ENCODE measurements at places on chromosomes 1 and 21.

GRCh38 chr1:62906428-62906886 lies 122.5 kb downstream of the ATG4C start:
- peak; percentile 9 for DNase-seq

DNA sequence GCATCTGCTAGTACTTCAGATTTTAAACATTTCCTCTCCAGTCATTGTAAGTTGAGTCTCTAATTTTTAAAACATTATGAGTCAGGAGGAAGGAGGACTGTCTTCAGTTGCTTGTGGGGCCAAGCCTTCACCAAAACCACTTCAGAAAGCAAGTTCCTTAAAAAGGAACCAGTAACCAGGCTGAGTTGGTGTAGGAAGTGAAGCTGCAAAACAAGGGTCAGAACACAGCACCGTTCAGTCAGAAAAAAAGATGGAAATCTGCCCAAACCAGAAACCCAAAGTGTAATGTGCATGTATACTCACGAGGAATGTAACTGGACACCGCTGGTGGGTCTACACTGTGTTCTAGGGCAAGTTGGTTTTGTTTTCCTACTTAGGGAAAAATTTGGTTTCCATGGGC lies 402.1 kb downstream of the SETD4 start:
- DNase-seq = no peak

GRCh38 chr1:201634261-201634660 lies 95.3 kb downstream of the NAV1 start:
- no peak for DNase-seq

DNA sequence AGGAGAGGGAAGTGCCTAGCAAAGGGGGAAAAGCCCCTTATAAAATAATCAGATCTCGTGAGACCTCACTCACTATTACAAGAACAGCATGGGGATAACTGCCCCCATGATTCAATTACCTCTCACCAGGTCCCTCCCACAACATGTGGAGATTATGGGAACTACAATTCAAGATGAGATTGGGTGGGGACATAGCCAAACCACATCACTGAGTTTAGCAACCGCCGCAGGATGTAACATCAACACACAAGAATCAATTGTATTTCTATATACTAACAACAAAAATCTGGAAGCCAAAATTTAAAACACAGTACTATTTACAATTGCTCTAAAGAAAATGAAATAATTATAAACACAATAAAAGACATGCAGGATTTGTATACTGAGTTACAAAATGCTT lies 21.9 kb downstream of the DIRAS3 start:
- DNase-seq = no peak

DNA sequence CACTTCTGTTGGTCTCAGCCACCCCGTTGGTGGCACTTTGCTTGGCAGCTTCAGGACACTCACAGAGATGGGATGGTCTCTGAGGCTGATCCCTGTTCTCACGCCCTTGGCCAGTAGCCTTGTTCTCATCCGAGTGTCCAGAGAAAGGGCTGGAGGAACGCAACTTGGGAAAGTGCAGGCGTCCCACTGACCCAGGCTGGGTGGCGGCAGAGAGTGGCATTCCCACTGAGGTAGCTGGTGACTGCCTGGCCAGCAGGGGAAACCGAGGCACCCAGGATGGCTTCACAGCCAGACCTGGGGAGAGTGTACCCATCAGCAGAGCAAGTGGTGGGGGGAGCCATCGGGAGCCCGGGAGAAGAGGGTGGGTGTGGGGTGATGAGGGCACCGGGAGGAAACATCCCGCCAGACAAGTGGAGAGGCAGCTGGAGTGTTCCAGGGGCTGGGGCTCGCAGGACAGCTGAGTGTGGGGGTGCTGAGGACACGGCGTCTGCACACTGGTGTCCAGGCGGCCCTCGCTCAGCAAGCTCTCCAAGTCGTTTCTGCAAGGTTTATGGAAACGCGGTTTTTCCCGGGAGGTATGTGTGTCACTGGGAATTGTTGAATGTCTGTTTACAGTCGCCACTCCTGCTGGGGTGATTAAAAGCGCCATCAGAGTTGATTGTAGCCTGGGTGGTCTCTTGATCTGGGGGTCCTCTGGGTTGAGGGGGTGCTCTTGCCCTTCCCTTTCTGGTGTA lies 97.8 kb downstream of the SIK1 start:
- no peak for DNase-seq

- no peak for DNase-seq
Measured at GRCh38 chr1:25807480-25808390, 7.7 kb downstream of the SELENON start.

DNA sequence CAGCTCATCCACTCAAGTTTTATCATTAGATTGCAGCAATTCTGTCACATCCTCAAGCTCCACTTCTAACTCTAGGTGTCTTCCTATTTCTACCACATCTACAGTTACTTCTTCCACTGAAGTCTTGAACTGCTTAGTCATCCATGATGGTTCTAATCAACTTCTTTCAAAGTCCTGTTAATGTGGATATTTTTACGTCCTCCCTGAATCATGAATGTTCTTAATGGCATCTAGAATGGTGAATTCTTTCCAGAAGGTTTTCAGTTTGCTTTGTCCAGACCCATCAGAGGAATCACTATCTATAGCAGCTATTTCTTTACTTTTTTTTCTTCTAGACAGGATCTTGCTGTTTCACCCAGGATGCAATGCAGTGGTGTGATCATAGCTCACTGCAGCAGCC lies 78.0 kb upstream of the RNPC3 start:
- no peak for DNase-seq

DNA sequence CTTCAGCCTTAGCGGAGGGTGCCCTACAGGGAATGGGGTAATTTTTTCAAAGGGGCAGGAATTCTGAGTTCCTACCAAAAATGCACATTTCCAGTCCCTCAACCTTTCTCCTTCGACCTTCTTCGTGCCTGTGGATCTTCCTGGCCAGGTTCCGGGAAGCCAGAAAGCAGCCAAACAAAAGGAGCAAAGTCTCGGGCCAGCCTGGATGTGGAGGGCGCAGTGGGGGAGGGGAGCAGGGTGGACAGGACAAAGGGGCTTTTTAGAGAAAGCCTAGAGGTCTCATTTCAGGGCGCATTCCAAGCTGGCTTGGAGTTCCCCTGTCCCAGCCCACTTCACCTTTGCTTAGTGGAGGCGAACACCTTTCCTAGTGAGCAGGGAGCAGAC lies 2.9 kb upstream of the INAVA start:
- DNase-seq = peak; percentile 70

- DNase-seq = no peak
Measured at GRCh38 chr1:111320066-111320879, 29.6 kb downstream of the CHIA start.

DNA sequence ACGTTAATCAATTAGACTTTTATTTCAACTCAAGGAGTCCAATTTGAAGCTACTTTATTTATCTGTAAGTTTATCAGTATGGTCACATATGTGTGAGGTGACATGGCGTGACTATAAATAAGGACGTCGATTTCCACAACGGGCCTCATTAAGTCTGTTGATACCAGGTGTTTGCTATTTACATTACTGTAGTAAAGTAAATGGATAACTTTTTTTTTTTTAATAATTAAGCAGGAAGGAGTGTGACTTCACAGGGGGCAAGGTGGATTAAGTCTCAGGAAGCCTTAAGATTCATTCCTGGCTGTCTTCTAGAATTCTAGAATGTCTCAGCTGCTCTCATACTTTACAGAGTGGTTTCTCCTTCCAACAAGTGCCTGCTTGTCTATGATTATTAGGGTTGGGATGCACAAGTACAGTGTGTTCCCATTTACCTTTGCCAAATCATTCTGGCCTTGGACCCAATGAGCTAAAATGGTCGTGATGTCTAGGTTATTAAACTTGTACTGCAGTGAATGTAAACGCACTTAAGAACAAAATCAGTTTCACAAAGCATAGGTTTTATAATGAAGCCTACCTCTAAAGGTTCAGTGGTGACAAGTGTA lies 15.5 kb downstream of the MAP3K7CL start:
- no peak for DNase-seq

GRCh38 chr1:183653876-183654451 lies 848 bp upstream of the APOBEC4 start:
- no peak for DNase-seq

- DNase-seq = no peak
Measured at GRCh38 chr1:200355801-200356200, 54.0 kb downstream of the ZNF281 start.

DNA sequence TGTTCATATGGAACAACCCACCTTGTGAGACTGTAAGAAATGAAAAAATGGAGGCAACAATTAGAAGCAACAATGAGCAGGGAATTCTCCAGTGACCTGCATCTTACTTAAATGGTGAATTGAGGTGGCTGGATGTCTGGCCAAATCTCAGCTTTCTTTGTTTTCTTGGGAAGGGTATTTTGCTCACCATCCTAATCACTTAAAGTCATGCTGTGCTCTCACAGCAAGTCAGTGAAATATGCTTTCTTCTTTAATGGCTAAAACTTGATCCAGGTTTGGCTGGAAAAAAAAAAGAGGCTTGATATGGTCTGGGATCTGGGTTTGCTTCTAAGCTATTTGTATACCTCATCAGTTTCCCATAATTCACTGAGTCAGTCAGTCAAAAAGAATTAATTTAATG lies 124.8 kb downstream of the ESRRG start:
- no peak for DNase-seq

DNA sequence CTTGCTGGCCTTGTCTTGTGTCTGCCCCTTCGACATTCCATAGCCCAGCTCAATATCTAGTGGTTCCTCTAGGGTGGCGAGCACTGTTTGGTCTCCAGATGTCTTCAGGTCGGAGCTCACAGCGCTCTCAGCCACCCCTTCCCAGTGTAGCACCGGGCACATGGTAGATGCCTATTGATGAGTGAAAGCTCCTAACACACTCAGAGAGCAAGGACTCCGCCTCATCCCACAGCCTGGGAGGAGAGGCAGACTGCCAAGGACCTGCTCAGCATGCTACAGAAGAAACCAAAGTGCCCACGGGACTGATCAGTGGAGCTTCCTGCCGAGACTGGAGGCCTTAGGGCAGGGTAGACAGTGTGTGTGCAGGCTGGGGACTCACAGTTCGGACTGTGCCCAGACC lies 10.9 kb downstream of the PCSK9 start:
- DNase-seq = no peak

DNA sequence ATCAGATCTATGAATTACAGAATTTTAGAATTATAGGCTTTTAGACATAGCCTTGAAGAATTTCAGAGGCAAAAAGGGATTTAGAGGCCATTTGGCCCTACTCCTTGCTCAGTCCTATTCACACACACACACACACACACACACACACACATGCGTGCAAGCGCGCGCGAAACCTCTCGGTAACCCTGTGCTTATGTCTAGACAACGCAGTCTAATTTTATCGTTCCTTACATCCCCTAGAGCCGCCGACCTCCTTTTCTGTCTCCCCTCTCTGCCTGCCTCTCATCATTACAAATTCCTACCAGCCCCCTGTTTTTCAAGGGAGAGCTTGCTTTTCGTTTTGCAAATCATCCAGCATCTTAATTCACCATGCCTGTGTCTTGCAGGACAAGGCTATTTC lies 252.1 kb downstream of the FOXD2 start:
- no peak for DNase-seq

GRCh38 chr1:55575571-55576279 lies 360.6 kb upstream of the USP24 start:
- no peak for DNase-seq

DNA sequence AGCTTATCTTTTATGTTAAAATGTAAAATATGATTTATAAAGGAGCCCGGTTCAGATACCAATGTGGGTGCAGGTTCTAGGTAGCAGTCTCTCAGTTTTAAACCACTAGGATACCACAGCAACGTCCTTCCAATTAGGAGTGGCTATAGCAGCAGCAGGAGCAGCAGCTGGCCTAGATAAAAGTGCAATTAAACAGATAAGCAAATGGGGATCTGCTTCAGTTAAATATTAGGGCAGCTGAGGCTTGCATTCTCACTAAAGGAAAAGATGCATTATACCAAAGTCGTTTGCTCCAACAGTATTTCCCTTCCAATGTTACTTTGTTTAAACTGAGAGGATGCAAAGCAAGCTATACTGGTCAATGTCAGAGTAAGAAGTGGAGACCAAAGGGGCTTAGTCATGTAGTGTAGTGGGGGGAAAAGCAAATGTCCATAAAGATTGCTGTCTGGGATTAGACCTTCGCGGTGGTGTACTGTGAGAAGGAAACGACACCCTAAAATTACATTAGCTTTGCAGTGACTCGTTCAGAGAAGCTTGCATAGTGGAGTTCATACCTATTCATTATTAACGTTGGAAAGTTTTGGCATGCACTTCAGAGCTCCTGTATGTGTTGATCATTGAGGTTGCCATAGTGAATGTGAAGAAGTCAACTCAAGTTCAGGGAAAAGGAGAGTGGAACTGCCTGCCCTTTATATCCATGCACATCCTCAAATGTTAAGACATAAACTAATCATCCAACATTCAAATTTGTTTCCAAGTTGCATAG lies 272.2 kb downstream of the VAV3 start:
- no peak for DNase-seq

- DNase-seq = no peak
Measured at GRCh38 chr1:45282351-45282750, 44.3 kb upstream of the HPDL start.

DNA sequence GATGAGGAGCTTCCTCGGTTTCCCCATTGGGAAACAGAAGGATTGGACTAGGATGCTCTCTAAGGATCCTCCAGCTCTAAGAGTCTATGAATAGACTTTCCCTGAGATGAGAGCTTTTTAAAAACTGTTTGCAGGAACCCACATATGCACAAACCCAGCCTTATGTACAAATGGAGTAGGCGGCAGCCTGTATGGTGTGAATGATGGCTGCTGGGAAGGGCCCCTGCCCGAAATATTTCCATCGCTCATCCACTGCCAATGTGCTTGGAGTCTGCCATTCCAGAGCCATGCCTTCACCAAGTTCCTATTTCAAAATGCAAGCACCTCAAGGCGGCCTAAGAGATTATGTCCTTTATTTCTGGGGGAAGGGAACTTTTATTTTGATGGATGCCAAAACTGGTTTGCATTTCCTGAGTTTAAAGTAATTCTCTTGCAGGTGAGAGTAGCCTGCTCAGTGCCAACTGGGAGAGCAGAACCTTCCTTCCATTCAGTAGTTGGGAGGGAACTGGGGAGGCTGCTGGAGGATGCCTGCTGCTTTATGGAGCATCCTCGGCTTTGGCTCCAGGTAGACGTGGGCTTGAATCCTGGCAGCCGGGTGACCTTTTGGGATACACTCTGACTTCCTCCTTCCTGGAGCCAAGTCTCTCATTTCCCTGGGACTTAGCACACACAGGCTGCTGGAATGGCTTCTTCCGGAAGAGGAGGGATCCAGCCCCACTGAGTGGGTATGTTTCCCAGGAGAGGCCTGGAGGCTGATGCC lies 165.9 kb downstream of the ACTL8 start:
- DNase-seq = no peak

DNA sequence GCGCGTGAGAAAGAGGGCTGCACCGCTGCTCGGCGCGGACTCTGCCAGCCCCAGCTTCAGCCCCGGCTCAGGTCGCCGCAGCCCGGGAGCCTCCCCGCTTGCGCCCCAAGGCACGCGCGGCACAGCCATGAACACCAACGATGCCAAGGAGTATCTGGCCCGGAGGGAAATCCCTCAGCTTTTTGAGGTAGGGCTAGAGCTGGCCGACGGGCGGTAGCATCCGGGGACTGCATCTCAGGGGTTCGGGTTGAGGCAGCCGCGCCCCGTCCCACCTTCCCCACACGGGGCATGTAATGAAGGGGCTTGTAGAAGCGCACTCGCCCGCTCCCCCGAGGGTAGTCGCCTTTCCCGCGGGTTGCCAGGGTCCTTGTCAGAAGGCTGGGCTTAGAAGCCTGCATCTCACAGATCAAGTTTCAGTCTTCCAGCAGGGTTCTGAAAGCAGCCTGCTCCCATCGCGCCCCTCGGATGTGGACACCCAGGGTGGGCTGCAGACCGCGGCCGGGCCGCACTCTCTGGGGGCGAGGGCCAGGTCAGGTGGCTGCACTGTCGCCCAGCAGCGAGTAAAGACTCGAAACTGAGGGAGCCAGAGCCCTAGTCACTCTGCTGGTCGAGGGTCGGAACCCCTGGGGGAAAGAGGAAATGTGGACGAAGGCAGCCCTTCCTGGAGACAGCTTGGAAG lies 507 bp downstream of the AK5 start:
- peak; percentile 5 for DNase-seq
